Right cardiac atrium (tissue), 5 donors: ENCODE measurements at places on chromosomes 6 and 20. TPM values are rescaled to one million over a fixed set of nuclear protein-coding genes. Genes with fewer than 3 reads are reported as not detected.

- no peak for DNase-seq
Measured at GRCh38 chr6:38524436-38525145, 115.1 kb downstream of the BTBD9 start.

- no peak for DNase-seq
Measured at GRCh38 chr6:15520626-15521203, 142.1 kb downstream of the DTNBP1 start.

DNA sequence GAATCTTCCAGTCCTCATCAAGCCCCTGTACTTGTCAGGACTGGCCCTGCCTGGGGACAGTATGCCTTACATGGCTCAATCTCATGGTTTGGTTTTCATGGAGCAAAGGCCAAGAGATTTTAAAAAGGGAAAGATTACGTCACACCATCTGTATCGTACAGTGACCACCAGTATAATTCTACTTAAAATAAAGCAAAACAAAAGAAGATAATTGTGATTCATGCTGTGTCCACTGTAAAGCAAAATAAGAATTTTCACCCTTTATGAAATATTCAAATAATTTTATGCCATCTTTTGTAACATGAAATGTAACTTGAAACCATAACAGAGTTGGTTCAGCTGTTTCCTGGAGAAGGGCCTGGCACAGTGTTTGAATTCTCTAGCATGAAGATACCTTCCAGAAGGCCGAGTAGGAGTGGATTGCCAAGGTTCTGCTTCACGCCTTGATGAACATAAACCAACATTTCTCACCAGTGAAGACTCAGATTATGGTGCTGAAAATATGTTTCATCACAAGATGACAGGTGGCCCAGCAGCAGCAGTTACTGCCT lies 486.5 kb downstream of the RFPL4B start:
- DNase-seq = no peak

DNA sequence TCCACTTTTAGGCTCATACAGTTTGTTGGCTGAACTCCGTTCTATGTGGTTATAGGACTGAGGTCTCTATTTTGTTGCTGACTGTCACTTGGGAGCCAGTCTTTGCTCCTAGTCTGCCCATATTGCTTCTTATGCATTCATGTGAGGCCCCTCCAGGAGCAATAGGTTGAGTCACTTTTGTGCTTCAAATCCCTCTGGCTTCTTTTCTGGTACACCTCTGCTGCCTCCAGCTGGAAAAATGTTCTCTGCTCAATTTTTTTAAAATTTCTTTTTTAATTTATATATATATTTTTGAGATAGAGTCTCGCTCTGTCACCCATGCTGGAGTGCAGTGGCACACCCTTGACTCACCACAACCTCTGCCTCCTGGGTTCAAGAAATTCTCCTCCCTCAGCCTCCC lies 42.7 kb upstream of the NOX3 start:
- no peak for DNase-seq

DNA sequence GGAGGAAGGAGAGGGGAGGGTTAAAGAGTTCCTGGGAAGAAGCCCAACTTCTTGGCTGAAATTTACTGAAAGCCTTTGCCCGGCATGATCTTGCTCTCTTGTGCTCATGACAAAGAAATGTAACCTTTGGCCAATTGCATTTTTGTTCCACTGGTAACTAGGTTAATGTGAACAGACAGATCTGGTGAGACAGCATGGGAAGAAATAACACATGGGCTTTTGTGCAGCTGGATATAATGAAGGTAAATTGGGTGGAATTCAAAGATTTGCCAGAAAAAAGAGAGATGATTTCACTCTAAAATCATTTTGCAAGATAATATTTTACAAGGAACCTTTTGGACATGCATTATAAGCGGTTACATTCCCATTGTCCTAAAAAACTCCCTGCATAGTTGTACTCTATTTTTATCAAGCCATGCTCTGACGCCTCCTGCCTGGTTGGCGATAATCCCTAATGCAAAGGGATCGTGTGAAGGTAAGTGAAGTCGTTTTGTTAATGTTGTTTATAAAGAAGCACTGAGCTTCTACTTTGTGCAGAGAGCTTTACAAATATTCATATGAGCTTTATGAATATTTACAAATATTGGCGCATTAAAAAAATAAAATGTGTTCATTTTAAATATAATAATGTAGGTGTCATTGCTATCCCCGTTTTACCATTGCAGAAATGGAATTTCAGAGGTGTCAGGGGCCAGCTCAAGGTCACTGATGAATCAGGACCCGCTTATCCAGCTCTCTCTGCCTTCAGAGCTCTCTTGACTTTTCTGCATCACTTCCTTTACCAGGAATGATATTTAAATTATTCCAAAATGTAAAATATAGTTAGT lies 161.3 kb upstream of the AGPAT4 start:
- DNase-seq = no peak

DNA sequence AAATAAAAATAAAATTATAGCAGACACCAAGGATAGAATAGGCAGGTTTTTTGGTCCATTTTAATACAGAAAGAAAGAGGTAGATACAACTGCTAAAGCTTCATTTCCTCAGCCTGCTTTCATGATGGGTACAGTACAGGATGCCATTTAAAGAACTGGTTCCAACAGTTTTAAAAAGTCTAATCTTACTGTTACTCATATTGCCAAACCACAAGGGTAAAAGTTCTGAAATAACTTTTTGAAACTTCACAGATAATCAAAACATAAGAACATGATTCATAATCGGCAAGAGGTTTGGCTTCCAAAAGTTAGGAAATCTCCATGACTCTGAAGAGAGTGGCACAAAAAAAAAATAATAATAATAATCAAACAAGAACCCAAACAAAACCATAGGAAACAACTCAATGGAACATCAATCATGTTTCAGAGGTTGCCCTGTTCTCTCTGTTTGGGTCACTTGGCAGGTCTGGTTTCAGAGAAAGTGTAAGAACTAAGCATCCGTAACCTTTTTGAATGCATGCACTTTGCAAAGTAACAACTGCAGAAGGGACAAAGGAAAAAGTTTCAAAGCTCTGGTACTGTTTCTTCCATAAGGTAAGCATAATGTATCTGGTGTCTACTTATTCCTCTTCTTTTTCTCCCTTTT lies 79.7 kb downstream of the SMLR1 start:
- no peak for DNase-seq

GRCh38 chr20:32960849-32961731 lies 43.1 kb downstream of the SUN5 start:
- DNase-seq = no peak

- no peak for DNase-seq
Measured at GRCh38 chr6:44332585-44332984, 9.9 kb upstream of the SPATS1 start.

- DNase-seq = no peak
Measured at GRCh38 chr20:6714279-6714711, 53.2 kb upstream of the BMP2 start.

DNA sequence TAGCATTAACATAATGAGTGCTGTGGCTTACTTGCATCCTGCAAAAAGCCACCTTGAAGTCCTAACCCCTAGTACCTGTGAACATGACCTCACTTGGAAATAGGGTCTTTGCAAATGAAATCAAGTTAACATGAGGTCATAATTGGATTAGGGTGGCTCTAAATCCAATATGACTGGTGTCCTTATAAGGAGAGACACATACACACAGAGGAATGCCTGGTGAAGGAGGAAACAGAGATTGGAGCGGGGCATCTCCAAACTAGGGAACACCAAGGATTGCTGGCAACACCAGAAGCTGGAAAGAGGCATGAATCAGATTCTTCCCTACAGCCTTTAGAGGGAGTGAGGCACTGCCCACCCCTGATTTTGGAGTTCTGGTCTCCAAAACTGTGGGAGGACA lies 17.6 kb upstream of the RPS6KA2 start:
- no peak for DNase-seq

DNA sequence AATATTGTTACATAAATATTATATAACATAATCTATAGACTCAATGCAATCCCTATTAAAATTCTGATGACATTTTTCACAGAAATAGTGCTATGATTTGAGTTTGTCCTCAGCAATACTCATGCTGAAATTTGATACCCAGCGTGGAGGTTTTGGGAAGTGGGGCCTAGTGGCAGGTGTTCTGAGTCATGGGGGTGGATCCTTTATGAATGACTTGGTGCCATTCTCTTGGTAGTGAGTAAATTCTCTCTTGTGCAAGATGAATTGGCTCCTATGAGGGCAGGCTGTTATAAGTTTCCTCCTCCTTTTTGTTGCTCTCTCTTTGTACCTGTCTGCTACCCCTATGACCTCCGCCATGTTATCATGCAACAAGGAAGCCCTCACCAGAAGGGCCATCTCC lies 65.8 kb downstream of the SHPRH start:
- DNase-seq = no peak

Gene PRL
- polyA plus RNA-seq = not detected

Gene MRAP2
- 0.63 TPM for polyA plus RNA-seq

Gene TFAP2D
- not detected for polyA plus RNA-seq

Gene SLPI
- polyA plus RNA-seq = 2.1 TPM

Gene NOL7
- 65.2 TPM for polyA plus RNA-seq

Gene PROKR2
- not detected for polyA plus RNA-seq

Gene RBL1
- 1.3 TPM for polyA plus RNA-seq

Gene BANF2
- polyA plus RNA-seq = not detected

Gene MPC1
- 760 TPM for polyA plus RNA-seq
